ENCODE measurements at places on chromosomes 7 and 10. TPM values are rescaled to one million over a fixed set of nuclear protein-coding genes. Genes with fewer than 3 reads are reported as not detected.
A peak's percentile ranks its signal among the peaks of the same experiment; 100 is the strongest.

- DNase-seq = peak; percentile 71
Measured at GRCh38 chr7:142248-142941, 50.0 kb upstream of the FAM20C start.

GRCh38 chr7:129689995-129690581 is 78.6 kb downstream of the NRF1 start:
- DNase-seq = no peak

GRCh38 chr10:32256613-32257437 is 90.1 kb downstream of the EPC1 start:
- peak; percentile 58 for DNase-seq

DNA sequence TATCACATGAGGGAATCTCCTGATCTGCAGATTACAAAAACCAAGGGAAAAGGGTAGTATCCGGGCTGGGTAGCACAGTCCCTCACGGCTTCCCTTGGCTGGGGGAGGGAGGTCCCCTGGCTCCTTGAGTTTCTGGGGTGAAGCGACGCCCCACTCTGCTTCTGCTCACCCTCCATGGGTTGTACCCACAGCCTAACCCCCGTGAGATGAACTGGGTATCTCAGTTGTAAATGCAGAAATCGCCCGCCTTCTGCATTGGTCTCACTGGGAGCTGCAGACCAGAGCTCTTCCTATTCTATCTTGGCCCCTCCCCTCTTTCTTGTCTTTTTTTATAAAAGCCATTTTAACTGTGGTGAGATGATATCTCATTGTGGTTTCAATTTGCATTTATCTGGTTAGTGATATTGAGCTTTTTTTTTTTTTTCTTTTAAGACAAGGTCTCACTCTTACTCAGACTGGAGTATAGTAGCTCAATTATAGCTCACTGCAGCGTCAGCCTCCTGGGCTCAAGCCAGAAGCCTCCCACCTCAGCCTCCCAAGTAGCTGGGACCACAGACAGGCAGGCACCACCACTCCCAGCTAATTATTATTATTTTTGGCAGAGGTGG is 87.8 kb downstream of the ABCC2 start:
- no peak for DNase-seq

Gene AGBL3
- 0.83 TPM for polyA plus RNA-seq

GRCh38 chr7:28413011-28413410 is 693 bp downstream of the CREB5 start:
- no peak for DNase-seq

- peak; percentile 89 for DNase-seq
Measured at GRCh38 chr10:131885391-131886165, 15.2 kb upstream of the PPP2R2D start.

GRCh38 chr7:2243458-2243857 is 1.4 kb downstream of the NUDT1 start:
- DNase-seq = no peak

DNA sequence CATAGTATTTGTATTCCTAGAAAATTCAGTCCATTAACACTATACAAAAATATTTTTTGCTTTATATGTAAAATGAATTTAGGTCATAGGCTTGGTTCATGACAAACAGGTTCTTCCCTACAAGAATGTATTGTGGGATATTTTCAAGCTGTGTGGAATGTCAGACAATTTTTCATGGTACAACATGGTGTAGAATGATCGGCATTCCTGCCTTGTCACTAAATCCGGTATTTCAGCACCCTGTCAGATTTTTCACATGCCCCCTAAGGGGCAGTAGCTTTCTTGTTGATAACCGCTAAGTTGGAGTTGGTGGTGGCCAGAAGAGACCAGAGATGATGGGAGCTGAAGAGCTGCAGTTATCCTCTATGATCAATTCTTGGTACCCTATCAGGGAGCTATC is 154.3 kb downstream of the SORCS3 start:
- DNase-seq = no peak

Gene SLC26A4
- polyA plus RNA-seq = 0.21 TPM

- no peak for DNase-seq
Measured at GRCh38 chr10:11782793-11783557, 40.2 kb upstream of the PROSER2 start.

Gene AKR1C2
- 12.9 TPM for polyA plus RNA-seq
